ENCODE measurements at places on chromosomes 11 and 22.

DNA sequence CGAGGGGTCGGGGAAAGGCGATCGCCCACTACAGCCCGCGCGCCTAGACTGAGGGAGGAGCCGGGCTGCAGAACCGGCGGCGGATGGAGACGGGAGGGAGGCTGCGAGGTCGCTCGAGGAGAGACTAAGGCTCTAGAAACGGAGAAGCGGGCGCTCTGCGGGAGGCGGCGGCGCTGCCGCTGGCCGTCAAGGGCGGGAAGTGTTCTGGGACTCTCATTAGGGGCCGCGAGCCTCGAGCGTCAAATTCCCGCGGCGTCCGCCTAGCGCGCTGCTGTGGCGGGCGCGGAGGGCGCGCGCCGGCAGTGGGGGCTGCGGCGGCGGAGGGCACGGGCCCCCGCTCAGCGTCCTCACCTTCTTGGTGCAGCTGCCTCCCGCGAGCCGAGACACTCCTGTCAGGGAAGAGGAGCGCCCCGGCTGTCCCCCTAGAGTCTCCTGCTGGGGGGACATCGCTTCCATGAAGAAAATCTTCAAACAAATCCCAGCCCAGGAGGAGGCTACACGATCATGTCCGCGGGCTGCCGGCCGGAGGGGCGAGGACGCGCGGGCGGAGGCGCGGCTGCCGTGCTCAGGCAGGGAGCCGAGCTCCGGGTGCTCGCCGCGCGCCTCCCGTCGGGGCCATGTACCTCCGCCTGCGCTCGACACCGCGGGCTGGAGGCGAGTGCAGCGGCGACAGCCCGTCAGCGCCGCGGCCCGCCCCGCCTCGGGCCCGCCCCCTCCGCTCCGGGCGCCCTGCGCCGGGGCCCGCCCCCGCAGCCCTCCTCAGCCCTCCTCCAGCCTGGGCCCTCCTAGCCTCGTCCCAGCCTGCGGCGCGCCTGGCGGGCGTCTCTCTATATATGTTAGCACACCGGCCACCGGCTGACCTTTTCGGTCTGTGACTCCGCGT, at the start of gene ARHGAP20:
Gene ARHGAP20 (minus strand): TSS at position 662 of the 883 bp plus-strand sequence. CDS start 206 bp downstream, at position 456.
- DNase-seq = no peak

DNA sequence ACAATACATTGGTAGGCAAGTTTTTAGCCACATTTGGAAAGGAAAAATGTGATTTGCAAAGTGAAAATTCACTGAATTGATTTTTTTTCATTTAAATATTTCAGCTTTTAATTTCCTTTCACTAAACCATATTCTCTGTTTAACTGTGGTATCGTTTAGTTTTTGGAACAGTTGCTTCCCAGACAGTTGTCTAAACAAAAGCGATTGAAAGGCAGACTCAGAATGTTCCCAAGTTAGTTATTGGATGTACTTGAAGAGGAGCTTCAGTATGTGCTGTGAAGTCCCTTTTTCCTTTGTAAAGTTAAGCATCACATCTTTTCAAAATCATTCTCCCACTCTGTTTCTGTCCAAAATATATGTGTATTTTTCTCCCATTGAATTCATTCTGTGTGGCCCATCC, 623.4 kb upstream of the LUZP2 start:
- DNase-seq = no peak

GRCh38 chr11:58358969-58359368, at the start of gene OR5B17:
TSS of gene OR5B17 (minus strand) at chr11:58359069. CDS start at chr11:58359069, 0 bp downstream.
- DNase-seq = no peak

GRCh38 chr11:40537734-40538133, 921.7 kb downstream of the LRRC4C start:
- no peak for DNase-seq

GRCh38 chr22:23764899-23765881, 2.4 kb downstream of the C22orf15 start:
- DNase-seq = no peak

GRCh38 chr11:19777039-19777376, 64.4 kb downstream of the NAV2 start:
- no peak for DNase-seq

- DNase-seq = no peak
These were observed 44.6 kb upstream of the ZBED5 start for GRCh38 chr11:10902301-10903063.

- DNase-seq = no peak
These were observed 59.8 kb upstream of the OR9G4 start for GRCh38 chr11:56808326-56808725.

GRCh38 chr11:79594834-79595233, 154.0 kb upstream of the TENM4 start:
- DNase-seq = no peak

DNA sequence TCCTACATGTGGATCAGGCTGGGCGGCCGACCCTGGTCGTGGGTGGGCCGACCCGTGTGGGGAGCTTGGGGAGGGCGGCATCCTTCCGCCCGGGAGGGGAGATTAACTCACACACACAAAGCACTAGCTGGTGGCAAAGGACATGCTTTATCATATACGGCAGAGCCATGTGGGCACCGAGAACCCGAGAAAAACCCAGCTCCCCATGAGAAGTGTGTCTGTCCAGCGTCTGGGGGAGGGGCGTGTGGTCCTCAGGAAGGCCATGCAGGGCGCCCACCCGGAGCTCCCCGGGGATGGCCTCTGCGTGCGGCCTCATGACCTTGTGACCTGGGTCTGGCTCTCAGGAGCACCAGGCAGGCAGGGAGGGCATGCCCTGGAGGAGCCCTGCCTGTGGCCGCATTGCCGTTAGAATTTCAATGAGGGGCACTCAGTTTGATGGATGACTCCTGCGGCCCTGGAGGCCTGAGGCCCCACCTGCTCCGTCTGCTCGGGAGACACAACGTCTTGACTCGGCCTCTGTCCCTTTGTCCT, 39.4 kb upstream of the TOLLIP start:
- no peak for DNase-seq

DNA sequence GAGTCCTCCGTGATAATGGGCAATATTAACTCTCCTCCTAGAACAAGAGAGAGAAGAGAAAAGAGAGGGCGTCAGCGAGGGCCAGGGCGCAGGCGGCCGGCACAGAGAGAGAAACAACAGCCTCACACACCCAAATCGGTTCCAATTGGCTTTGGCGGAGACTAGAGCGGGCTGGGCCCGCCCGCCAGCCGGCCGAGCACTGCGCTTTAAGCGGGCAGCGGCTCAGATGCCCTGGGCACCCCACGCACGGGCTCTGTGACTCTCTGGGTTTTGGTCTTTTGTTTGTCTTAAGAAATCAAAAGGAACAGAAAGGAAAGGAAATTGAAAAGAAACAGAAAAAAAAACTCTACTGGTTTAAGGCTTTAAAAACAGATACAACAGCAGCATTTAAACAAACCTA, 17.0 kb downstream of the SLC22A12 start:
- DNase-seq = no peak

DNA sequence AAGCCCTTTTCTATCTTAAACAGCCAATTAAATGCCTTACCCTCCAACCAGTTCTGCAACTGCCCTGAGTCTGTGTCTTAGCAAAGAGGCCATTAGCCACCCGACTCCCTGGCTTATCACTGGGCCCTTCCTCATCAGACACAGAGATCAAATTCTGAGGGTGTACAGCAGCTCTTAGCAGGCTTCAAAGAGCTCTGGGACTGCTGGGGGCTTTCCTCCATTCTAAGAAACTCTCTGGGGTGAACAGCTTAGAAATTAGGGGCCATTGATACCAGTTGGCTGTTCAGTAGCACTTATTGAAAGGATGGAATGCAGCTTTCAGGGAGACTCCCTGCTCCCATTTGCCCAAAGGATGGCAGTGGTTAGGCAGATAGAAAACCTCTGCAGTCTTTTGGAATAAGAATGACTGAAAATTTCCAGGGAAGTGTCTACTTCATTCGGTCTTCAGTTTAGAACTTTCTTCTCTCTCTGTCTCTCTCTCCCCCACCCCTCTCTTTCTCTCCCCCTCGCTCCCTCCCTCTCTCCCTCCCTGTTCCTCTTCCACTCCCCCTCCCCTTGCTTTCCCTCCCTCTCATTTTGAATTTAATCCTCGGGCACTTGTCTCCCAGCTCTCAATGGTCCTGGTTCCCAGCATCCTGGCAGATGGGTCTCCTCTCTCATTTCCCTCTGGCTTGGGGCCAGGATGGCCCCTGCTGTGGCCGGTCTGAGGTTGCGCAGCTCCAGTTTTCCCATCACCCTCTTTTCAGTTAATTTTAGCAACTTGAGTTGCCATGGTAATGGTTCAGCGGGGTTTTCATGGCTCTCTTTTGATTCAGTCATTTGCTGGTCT, 76.4 kb downstream of the COMMD9 start:
- DNase-seq = no peak

- DNase-seq = no peak
These were observed 604.7 kb downstream of the TBC1D22A start for GRCh38 chr22:47367107-47367690.

Data from SHP77 treated with DMSO at 0.1 percent for 48 hours (cell line).